LHCN-M2 (cell line): ENCODE measurements at places on chromosomes 2 and 18. TPM values are rescaled to one million over a fixed set of nuclear protein-coding genes. Genes with fewer than 3 reads are reported as not detected.

The UBR3 gene
- 21.7 and 26.3 TPM in 2 replicates for total RNA-seq

The NTSR2 gene
- total RNA-seq = not detected in 2 replicates

The HOXD10 gene
- total RNA-seq = not detected in 2 replicates

The SLC30A3 gene
- 0.63 TPM in 1 of 2 replicates, not detected in the other for total RNA-seq

The MC2R gene
- not detected in 2 replicates for total RNA-seq

The ACTG2 gene
- 2.3 and 2.9 TPM in 2 replicates for total RNA-seq

The ELOA2 gene
- not detected in 2 replicates for total RNA-seq

The MYO7B gene
- 0.13 and 0.29 TPM in 2 replicates for total RNA-seq

DNA sequence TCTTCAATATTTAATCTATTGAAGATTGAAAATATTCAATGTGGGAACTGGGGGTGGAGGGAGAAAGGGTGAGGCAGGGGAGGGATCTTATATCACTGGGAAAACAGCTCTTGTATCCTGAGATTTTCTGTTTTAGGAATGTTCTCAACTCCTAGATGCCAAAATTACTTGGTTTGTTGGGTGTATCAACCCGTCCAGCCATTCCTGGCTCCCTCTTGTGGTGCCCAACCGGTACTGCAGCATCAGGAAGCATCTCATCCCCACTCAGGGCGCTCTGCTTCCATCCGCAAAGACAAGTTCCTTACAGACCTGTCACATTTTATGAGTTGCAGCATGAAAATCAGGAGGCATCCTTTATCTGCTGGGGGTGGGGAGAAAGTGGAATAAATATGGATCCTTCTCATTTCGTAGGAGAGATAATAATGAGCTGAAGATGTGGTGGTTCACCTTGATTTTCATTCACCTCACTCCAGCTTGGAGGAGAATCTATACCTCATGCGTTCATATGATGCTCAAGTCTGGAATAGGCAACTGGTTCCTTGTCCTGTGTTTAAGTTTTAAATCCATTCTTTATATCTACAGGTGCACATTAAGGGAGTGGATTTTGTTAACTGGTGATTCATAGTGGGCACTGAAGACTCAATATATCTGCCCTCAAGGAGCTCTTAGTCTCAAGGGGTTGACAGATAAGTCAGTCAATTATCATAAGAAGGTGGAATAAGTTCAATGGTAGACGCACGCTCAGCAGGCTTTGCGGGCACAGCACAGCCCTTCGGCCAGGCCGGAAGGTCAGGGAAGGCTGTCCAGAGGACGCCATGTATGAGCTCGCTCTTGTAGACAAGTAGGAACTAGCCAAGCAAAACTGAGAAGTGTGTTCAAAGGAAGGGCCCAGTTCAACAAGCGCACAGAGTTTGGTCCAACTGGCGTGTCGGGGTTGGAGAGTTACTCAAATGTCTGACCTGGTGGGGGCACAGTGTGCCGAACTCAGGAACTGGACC lies 127.3 kb downstream of the RNF144A start:
- DNase-seq = no peak

DNA sequence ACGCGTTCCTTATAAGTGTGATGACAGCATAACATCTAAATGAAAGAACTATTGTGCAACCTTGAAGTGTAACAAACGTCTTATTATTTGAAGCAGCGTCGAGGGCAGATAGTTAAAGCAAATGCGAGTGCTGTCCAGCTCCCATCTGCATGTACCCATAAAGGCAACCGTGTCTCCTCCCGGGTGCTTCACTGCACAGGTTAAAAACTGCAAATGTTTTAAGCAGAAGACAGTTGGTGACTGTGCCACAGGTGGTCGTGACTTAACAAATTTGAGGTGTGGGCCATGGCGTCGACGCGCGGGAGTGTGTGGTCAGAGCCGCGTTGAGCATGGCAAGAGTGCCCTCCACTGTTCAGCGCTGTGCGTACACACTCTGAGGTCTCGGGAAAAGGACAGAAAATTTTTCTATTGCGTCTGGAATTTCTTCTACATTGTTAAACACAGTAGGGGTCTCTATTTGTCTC lies 6.4 kb downstream of the SALL3 start:
- DNase-seq = peak; percentile 2

DNA sequence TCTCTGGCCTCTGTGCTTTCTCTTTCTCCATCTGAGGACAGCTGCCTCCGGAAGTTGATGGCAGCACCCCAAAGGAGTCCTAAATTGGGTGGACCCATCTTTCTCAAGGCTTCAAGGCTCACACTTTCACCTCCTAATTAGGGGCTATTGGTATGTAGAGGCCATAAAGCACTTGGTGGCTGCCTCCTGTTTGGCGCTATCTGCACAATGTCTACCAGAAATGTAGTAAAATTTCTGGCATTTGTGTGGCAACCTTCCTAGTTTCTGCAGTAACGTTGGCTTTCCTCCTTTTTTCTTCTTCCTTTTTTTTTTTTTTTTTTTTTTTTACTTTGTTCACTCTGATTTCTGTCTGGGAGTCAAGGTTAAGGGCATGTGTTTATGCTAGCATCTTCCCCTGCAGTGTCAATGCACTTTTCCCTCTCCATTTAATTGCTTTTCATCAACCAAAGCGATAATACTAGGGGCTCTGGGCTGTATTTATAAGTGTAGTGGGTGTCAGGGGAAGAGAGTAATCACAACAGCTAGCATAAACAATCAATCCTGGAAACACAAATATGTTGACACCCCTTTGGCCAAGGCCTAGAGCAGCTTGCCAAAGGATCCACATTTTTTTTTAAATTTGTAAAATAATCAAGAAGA lies 86.0 kb downstream of the TACR1 start:
- no peak for DNase-seq

GRCh38 chr2:54613794-54614257 lies 109.6 kb upstream of the EML6 start:
- DNase-seq = peak; percentile 65

- DNase-seq = peak; percentile 17
Measured at GRCh38 chr2:55732854-55733253, 39.2 kb upstream of the PNPT1 start.

- DNase-seq = no peak
Measured at GRCh38 chr2:96685577-96686459, 43.3 kb downstream of the FER1L5 start.

- DNase-seq = no peak
Measured at GRCh38 chr2:53452957-53453748, 314.5 kb upstream of the CHAC2 start.

- peak; percentile 91 for DNase-seq
Measured at GRCh38 chr2:217652761-217653639, 349.8 kb downstream of the TNS1 start.

DNA sequence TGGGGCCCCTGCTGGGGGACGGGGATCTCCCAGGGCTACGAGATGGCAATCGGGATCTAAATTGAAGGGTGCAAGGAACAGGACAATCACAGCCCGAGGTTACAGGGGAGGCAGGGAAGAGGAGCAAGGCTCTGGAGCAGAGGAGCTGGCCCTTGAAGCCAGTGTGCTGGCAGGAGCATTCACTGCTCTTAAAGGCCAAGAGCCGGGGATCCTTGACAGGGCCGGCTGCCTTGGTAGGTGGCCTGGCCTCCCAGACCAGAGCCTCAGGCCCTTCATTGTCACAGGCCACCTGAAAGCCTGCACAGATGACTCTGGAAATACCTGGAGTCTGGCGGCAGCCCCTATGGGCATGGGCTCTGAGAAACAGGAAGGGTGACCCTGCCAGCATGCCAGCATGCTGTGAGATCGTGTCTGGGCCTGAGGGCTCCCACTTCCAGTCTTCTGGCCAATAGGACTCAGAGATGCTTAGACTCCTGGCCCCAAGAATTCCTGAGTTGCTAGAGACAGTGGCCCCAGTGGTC lies 38.7 kb downstream of the PDIA6 start:
- DNase-seq = no peak

- no peak for DNase-seq
Measured at GRCh38 chr2:99851089-99851488, 291.3 kb downstream of the AFF3 start.

GRCh38 chr2:203787979-203788378 lies 79.6 kb upstream of the CTLA4 start:
- DNase-seq = no peak

GRCh38 chr2:85537600-85538506 lies 1.1 kb upstream of the MAT2A start:
- DNase-seq = no peak

DNA sequence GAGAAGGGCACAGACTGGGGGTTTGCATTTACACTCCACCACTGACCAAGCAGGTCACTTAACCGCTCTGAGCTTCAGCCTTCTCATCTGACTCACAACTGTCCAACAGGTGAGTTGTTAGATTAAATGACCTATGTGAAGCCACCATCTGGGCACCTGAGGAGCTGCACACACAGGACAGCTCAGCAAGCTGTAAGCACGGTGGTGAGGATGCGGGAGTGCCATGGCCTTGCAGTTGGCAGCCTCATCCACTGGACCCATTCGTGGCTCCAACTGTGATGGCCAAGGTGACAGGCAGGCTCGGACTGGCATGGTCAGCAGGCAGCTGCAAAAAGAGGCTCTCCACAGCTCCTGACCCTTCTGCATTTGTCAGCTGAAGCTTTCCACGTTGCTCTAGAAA lies 23.3 kb upstream of the AMMECR1L start:
- DNase-seq = no peak

GRCh38 chr2:66526180-66526579 lies 91.3 kb downstream of the MEIS1 start:
- DNase-seq = no peak

GRCh38 chr18:65214456-65214855 lies 536.4 kb upstream of the CDH7 start:
- DNase-seq = no peak

DNA sequence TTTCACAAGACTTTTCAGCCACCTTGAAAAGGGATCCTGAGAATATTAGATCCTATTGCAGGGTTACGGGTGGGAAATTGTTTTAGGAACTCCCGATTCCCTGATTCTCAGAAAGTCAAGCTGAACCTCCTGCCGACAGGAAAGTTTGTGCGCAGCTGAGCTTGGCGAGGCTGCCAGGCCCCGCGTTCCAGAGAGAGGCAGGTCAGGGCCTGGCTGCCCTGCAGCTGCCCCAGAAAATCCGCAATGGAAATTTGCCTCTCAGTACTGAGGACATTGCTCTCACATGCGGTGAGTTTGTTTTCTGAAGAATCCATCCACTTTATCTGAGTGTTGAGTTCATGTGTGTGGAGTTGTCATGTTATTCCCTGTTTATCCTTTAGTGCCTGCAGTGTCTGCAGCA lies 144.2 kb downstream of the RTP5 start:
- DNase-seq = no peak

DNA sequence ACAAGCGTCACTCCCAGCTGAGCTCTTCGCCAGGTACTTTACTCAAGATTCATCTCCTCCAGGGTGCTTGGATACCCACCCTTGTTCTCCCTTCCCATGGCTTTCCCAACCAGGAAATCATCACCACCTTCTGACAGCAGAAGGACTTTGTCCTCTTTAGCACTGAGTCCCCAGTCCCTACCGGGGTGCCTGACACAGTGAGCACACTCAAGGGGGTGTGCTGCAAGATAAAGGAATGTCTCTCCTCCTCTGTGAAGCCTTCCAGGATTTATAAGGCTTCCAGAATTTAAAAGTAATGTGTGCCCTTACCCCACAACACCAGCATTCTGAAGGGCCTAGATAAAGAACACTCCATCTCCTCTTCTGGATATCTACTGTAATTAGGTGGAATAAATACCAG lies 39.6 kb downstream of the ACVR1 start:
- DNase-seq = no peak

GRCh38 chr18:37422116-37422515 lies 143.5 kb downstream of the CELF4 start:
- peak; percentile 29 for DNase-seq

DNA sequence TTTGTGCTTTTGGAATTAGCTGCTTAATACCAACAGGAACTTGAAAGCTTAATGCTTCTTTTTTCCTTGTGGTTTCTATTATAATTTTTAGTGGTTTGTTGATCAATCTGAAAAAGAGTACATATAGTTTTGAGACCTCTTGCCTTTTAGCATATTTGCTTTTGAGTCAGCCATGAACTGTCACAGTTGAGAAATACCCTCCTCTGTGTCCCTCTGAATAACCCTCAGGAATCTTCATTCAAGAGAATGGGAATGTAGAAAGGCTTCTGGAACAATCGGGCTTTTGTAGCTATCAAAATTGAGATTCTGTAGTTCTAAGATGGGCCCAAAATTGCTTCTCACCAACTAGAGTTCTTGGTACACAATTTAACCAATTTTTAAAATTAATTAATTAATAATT lies 451.1 kb upstream of the TRIB2 start:
- peak; percentile 30 for DNase-seq

DNA sequence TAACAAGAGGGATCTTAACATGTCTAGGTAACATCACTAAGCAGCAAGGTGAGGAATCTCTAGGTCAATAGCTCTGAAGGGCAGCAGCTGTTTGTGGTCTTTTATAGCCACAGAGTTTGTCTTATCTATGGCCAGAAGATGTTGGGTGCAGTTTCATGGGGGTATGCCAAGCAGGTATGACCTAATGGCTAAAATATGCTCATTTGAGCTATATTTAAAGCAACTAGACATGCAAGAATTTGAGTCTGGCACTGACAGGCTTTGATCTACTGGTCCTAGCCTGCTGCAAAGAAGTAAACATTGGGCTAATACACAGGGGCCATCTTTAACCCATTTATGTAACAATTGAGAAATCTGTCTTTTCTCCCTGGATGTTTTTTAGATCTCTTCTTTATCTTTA lies 13.9 kb upstream of the UGP2 start:
- peak; percentile 95 for DNase-seq

DNA sequence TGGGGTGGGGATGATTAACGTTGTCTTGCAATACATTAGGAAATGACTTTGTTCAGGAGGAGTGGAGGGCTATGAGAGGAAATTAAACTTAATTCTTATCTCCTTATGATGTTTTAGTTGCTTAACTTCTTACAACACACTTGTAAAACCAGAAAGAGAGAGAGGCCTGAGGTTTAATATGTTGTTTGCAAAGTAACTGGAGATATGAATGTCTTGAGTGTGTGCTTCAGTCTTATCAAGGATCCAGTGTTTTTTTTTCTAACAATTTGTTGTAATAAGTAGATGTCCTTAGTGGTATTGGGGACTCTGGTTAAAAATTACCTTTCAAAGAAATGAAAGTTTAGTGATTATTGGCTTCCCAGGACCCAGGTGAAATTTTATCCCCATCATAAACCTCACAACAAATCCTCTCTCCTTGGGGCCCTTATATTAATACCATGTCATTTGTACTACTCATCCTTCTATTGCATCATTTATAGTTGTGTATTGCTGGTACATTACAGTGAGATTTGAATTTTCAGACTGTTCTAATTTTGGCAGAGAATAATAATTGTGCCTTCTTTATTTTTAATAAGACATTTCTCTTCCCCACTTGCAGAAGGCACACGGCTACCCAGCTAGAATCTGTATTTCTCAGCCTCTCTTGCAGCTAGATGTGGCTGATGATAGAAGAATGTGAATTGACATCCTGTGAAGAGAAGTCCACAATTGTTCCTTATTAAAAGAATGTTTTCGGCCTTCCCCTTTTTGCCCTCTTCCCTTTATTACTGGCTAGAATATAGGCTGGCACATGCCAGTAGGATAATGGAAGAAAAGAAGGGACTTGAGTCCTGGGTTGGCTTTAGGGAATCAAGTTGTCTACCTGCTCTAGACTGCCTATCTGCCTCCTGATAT lies 91.9 kb upstream of the CXCR4 start:
- no peak for DNase-seq

DNA sequence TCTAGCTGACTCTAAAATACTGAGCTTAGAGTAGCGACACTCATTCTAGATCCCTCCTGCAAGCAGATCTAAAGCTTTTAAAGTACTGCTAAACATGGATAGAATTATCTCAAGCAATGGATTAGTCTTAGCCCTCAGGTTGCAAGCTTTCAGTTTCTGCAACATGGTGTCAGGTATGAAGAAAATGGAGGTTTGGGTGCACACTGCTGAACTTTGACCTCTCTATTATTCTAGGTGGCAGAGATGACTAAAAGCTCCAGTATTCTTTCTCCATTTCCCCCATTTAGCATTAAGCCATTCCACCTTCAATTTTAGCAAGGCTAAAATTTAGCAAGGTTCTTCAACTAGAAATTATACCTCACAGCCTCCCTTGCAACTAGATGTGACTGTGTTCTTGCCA lies 117.0 kb downstream of the CACNB4 start:
- DNase-seq = no peak
